Activated T-cell treated with anti-CD3 and anti-CD28 coated beads, Interleukin-2, amount 50 U/mL, for 4 hours (primary cell): ENCODE measurements at places on chromosomes 2 and 18.

DNA sequence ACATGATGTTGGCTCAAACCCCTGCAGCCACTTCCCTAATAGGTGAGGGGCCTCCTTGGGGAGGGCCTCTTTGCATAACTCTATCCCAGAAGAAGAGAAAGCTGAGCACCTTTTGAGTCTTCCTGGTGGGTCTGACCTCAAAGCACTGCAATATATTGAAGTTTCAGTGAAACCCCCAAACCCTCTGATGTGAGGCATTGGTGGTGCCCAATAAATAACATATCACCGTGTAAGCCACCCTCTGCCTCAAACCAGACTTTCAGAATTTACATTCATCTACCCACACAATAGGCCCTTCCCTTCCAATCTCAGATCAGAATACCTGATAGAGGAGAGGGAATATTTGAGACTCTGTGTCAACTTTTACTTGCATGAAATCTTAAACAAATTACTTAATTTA lies 142.8 kb upstream of the STK17B start:
- no peak for DNase-seq

DNA sequence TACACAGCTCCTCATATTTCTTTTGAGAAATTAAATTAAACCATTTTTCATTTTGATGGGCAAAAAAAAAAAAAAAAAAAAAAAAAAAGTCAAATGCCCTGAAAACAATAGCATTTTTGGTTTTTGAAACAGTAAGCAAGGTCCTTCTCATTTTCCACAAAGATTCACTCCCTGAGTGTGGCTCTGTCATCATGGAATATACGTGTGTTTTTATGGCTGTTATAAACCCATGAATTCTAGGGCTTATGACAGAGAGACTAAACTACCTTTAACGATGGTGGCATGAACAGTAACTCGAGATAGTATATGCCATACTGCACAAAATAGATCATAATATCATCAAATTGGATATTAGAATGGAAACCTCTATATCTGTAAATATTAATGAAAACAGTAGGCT lies 179.2 kb upstream of the ZNF521 start:
- DNase-seq, result no peak

- no peak for DNase-seq
These were observed 39.7 kb downstream of the PID1 start for GRCh38 chr2:229231328-229231868.

- DNase-seq, result no peak
These were observed 82.7 kb downstream of the DOCK10 start for GRCh38 chr2:224959556-224959955.

DNA sequence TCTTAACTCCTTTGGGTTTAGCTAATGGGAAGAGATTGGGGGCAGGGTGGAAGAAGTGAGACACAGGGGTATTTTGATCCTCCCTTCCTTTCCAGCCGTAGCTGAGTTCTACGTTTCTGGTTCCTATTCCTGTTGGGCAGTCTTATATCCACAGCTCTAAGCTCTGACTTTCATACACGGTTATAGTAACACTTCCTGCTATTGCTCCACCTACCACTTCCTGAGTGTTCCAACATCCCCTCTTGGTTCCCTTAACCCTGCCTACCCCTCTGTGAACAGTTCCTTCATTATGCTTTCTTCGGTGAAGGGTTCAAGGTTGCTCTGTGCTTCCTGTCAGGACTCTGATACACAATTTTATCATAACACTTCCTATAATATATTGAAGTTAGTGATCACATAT lies 205.1 kb downstream of the DNAH7 start:
- DNase-seq, result no peak

DNA sequence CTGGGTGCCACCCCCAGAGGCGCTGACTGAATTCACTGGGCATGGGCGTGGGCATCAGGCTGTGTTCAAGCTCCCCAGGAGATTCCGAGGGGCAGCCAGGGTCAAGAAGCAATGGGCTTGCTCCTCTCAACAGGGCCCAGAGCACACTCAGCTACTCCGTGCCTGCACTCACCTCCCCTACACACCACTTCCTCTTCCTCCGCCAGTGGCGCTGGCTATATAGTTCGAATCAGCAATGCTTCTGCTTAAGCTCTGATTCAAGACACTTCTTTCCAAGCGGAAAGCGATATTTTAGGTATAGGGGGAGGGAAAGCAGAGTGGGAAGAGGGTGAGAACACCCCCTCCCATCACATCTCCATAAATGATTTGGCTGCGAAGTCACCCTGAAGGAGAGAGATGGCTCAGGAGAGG lies 42.1 kb downstream of the CRACDL start:
- no peak for DNase-seq

DNA sequence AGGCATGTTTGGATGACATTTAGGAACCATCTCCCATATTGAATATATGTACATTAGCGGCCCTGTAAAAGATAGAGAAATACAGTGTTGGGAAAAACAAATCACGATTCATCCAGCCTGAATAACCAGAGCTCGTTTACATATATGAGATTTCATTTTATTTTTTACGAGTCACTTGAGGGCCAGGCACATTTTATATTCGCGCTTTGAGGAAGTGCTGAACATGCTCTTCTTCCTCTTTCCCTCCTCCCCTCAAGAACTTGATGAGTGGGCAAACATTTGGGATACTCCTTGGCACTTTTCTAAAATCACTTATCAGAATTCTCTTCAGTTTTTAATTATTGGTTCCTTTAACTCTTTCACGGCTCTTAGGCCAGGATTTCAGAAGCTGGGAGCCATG lies 268.0 kb upstream of the TANK start:
- DNase-seq, result no peak

- peak; percentile 5 for DNase-seq
These were observed 51.8 kb downstream of the WDR7 start for GRCh38 chr18:56702946-56703345.

DNA sequence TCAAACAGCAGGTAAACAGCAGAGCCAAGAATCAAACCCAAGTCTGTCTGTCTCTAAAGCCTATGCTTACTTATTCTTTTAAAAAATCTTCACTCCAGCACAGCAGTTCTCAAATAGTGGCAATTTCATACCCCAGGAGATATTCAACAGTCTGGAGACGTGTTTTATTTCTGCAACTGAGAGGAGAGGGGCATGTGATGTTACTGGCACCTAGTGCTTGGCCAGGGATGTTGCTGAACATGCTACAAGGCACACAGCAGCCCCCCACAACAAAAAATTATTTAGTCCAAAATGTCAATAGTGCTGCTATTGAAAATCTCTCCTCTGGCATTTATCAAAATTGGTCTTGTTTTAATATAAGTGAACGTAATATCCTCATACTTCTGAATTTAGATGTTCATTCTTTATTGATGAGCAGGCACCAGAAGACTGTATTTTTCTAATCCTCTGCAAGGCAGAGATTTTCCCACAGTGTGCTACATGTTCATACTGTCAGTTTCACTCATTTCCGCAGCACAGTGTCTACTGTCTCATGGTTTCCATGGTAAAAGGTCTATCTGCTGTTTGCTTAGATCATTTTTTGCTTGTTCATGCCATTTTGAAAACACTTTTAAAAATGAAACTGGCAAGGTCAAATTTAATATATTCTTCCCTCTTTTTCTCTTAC lies 90.5 kb downstream of the LRATD1 start:
- DNase-seq, result no peak

GRCh38 chr2:24353973-24354372 lies 6.4 kb downstream of the ITSN2 start:
- no peak for DNase-seq

- no peak for DNase-seq
These were observed 29.2 kb upstream of the PPP4R1 start for GRCh38 chr18:9643549-9643948.

DNA sequence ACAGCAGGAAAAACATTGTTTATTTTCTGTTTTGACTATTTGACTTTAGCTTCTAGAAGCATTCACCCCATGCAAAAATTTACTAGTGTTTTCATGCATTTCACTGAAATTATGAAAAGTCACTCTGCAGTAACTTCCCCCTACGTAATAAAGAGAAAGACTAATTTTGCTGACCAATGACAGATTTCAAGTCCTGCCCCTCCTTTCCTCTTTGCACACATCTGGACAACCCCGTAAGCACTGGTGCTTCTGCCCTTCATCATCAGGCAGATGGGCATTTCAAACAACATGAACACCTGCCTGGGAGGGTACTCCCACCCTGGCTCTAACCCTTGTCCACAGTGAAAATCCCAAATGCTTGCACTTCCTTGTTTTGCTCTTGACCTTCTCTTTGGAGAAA lies 815.0 kb upstream of the ID2 start:
- DNase-seq, result no peak

DNA sequence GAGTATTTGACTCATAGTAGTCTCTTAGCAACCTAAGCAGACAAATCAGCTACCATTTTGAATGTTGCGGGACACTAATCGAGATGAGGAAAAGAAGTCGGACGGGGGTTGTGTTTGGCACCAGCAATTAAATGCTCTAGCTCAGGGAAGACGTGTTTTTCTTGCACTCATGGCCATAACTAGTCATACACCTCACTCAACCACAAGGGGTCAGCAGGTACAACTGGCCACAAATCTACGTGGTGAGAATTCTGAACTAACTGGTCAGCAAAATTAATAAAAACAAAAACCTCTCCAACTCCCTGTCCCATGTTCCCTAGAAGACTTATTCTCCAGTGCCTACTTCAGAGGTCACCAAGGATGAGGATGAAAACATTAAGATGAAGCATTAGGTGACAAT lies 1467.8 kb downstream of the DPP10 start:
- no peak for DNase-seq

DNA sequence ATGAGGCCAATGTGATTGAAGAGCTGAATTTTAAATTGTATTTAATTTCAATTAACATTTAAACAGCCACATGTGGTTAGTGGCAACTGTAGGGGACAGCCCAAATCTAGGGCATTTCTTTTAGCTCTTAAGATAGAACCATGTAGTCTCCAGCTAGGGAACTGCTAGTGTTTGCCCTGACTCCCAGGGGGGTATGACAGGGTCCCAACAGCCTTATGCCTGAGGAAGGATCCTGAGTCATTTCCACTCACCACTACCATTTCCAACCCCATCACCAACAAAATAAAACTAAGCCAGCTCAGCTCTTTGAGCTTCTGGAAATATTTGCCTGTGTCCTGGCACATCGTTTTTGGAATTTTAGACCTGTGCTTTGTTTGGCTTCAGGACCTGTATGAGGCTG lies 13.7 kb upstream of the GMCL1 start:
- DNase-seq, result no peak

DNA sequence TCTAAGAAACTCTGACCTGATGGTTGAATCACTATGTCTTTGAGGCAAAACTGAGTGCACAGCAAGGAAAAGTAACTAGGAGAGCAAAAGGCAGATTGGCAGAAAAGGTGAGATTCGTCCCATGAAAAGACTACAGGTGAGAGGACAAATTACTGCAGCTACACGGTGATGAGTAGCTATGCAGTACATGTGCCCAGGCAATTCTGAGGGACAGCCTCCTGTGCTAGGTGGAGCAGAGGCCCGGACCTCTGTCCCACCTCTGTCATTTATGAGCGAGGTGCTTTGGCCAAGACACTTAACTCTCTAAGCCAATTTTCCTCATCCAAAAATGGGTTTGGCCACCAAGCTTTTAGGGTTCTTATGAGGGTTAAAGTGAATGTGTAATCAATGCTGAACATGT lies 59.9 kb downstream of the GRB14 start:
- DNase-seq, result no peak

DNA sequence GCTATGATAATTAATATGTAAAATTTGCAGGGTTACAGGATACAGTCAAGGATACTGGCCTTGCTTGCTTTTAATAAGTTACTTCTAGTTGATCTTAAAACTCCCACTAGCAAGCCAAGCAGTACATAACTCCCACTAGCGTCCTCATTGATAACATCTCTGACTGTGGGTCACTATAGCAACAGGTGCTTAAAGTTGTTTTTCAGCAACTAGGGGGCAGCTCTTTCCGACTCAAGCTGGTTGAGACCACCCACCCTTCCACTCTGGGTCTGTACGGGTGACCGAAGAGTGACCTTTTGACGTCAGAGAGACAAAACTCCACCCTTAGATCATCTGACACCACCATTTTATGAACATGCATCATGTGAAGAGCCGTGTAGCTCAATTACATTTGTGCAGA lies 208.6 kb downstream of the MYO1B start:
- DNase-seq, result no peak

- DNase-seq, result no peak
These were observed 200.9 kb upstream of the EPAS1 start for GRCh38 chr2:46096260-46096659.

DNA sequence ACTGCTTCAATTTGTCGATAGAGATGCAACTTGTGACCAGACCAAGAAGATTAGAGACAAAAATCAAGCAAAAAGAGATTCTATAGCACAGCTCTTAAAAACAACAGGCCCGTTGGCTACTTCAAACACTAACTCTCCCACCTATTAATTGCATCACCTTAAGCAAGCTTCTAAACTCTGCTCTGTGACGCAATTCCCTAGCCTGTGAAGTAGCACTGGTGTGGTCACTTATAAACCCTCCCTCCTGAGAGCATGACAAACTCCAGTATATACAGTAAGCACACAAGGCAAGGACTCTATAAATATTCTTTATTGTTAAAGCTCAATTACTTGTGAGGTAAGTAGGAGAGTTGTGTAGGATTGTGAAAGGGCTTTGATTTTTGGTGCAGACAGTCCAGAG lies 72.3 kb downstream of the CMPK2 start:
- DNase-seq, result no peak

- no peak for DNase-seq
These were observed 16.9 kb downstream of the ERCC3 start for GRCh38 chr2:127277028-127277427.

GRCh38 chr2:218895326-218895725 lies 14.7 kb downstream of the WNT10A start:
- no peak for DNase-seq

DNA sequence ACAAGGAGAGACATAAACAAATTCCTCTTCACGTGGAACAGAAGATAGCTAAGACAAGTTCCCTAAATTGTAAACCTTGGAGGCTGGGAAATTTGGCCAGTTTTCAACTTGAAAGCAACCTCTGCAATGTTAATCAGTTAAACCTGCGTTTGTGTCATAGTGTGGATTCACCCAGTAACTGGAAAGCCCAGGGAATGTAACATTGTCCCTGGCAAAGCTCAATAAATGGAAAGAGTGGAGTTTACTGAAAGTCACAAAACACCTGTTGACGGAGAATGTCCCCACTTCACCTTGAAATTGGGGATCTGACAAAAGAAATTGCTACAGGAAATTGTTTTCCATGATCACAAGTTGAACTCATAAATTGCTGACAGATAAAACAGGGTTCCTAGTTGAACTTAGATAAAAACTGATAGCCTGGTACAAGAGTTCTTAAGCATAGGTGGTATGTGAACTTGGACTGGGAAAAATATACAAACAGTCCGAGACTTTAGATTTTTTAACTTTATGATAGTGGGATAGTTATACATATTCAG lies 15.0 kb upstream of the ME2 start:
- no peak for DNase-seq

DNA sequence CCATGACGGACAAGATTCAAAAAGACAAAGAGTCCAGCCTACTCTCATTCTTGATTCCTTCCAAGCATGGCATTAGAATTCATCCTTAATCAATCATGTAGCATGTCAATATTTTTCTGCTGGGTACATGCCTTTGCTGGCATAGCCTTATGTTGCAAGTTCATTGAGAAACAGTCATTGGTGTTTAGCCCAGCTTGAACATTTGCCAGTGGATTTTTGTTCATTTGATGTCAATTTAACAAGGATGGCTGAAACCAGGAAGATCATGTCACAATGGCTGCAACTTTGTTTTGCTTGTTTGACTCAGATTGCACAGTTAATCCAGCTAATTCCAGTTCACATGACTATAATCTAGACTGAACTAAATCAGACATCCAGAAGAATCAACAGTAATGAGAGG lies 1132.2 kb downstream of the LRP1B start:
- DNase-seq, result no peak

- peak; percentile 29 for DNase-seq
These were observed at the start of gene FKBP1B for GRCh38 chr2:24049485-24050021. FKBP1B (plus strand) TSS chr2:24049741; CDS start chr2:24049850, 109 bp downstream.

GRCh38 chr2:152874955-152875354 lies 156.5 kb downstream of the ARL6IP6 start:
- no peak for DNase-seq
